ENCODE measurements at places on chromosomes 11 and 22. TPM values are rescaled to one million over a fixed set of nuclear protein-coding genes. Genes with fewer than 3 reads are reported as not detected.

The TECTA gene
- 0.11 TPM for total RNA-seq

The GVQW3 gene
- 2.2 TPM for total RNA-seq

- DNase-seq = no peak
Observed at GRCh38 chr11:134471087-134471715, 59.2 kb upstream of the B3GAT1 start.

DNA sequence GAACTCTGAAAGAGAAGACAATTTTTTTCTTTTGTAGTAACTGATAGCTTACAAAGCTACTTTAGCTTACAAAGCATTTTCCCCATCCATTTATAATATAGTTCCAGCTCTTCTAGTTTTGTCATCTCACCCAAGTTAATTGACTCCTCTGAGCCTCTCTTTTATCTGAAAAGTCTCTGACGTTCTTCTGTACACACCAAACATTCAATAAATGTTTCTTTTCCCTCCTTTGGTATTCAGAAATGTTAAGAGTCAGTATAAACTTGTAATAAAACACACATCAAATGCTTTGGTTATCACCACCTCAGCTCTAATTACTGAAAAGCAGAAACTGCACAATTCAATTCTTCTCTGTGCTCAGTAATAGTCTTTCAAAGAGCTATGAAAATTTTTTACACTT, 5.9 kb downstream of the CCDC90B start:
- DNase-seq = no peak

DNA sequence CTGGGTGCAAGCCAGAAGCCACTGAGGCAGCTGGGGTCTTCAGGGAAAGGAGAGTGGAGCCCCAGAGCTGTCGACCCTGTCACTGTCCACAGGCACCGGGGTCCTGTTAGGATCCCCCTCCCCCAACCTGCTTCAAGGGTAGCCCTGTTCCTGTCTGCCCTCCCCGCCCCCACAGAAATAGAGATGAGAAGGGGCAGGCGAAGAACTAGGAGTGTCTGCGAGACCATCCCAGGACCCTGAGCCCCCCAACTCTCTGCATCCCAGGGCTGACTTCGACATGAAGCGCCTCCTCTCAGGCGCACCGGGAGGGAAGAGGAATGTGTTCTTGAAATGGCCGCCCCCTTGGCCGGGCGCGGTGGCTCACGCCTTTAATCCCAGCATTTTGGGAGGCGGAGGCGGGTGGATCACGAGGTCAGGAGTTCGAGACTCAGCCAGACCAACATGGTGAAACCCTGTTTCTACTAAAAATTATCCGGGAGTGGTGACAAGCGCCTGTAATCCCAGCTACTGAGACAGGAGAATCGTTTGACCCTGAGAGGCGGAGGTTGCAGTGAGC, 607 bp upstream of the ZNF70 start:
- no peak for DNase-seq

- no peak for DNase-seq
Observed at GRCh38 chr22:46430961-46431838, 95.7 kb downstream of the TRMU start.

- no peak for DNase-seq
Observed at GRCh38 chr11:14288189-14288935, 70.6 kb downstream of the RRAS2 start.

All from activated T-cell treated with anti-CD3 and anti-CD28 coated beads, Interleukin-2, amount 50 U/mL, for 4 hours (primary cell).